Lung (tissue), 17 donors: ENCODE measurements at places on chromosomes 6 and 20. TPM values are rescaled to one million over a fixed set of nuclear protein-coding genes. Genes with fewer than 3 reads are reported as not detected.
A peak's percentile ranks its signal among the peaks of the same experiment; 100 is the strongest.

Gene PSORS1C1
- total RNA-seq: 2.6 TPM

GRCh38 chr6:32843331-32843978, 392 bp downstream of the PSMB8 start:
- DNase-seq: peak; percentile 13
- peak overlapping the region; percentile 97 for H3K27ac ChIP-seq
- peak overlapping the region; percentile 75 for H3K4me3 ChIP-seq
- peaks cover 15% of the 10 kb centered on the region for H3K36me3 ChIP-seq

- no peak overlapping the region for H3K4me3 ChIP-seq
- peaks cover 1% of the 10 kb centered on the region for H3K36me3 ChIP-seq
- DNase-seq: no peak
- H3K27ac ChIP-seq: no peak overlapping the region
- no peaks in the 10 kb centered on the region for H3K27me3 ChIP-seq
These were observed 45.8 kb downstream of the AHI1 start for GRCh38 chr6:135451617-135452190.

GRCh38 chr6:158545043-158545966, 14.6 kb upstream of the TMEM181 start:
- DNase-seq: no peak
- no peak overlapping the region for H3K27ac ChIP-seq
- H3K27me3 ChIP-seq: no peaks in the 10 kb centered on the region
- no peak overlapping the region for H3K4me3 ChIP-seq
- H3K4me1 ChIP-seq: no peaks in the 10 kb centered on the region
- no peaks in the 10 kb centered on the region for H3K36me3 ChIP-seq
